ENCODE measurements at places on chromosomes 12 and 14. TPM values are rescaled to one million over a fixed set of nuclear protein-coding genes. Genes with fewer than 3 reads are reported as not detected.

KLRG1 gene
- 0.85 TPM for total RNA-seq

DNA sequence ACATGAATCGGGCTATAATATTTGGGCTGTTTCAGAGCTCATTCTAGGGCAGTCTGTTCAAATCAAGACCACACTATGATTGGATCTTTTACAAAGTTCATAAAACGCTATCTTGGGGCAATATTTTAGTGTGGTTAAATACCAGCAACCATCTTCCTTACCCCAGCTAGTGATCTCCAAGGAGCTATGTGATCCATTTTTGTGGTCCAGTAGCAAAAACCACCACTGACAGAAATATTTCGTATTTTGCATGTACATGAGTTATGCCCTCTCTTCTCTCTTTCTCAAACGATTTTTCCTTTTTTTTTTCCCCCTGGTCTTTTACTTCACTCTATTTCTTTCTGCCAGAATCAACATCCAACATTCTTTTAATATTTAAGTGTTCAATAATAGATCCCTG, 280.6 kb upstream of the KITLG start:
- DNase-seq = no peak

DNA sequence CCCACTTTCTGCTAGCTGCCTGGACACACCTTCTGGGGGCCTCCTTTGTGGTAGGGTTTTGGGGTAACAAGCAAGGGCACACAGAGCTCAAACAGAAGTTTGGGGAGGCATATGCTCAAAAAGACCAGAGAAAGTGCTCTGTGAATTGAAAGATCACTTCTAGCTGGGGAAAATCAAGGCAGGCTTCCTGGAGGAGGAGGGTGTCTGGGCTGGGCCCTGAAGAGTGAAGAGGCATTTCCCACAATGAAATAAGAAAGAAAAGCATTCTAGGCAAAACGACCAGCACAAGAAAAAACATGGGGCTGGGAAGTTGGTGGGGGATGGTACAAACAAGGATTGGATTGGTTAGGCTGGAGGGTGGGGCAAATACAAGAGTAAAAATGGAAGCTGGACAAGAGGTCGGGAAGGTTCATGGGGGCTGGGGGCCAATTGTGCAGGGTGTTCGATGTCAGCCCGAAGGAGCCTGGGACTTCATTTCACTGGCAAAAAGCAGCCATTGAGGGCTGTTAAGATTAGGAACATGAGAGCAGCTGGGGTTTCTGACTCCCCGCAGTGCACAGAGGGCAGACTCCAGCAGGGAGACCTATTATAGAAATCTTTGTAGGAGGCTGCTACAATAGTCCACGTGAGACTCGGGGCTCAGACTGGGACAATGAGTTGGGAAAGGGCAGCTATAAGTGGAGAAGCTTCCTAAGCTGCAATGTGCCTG, 51.5 kb upstream of the CMKLR1 start:
- no peak for DNase-seq

GRCh38 chr12:65673156-65673690, 151.1 kb upstream of the HMGA2 start:
- DNase-seq = no peak

DNA sequence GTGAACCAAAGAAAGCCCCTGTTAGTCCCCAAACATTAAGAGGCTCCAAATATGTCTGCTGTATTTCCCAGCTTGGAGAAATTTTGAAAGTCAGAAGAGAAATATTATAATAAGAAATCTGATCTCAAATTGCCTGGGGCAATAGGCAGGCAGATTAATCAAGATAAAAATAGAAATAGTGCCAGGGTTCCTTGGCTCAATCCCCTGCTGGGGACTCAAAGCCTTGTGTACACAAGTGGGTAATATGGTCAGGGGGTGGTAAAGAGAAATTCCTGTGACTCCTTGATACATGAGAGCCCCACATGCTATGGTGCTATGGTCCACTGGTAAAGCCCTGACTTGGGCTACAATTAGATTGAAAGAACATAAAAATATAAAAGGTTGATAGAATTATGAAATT, 41.3 kb upstream of the ARID2 start:
- no peak for DNase-seq

- DNase-seq = no peak
Observed at GRCh38 chr12:48671231-48671856, 10.7 kb downstream of the KANSL2 start.

GLI1 gene
- 1.5 TPM for total RNA-seq

ASIC1 gene
- 20.7 TPM for total RNA-seq

DNA sequence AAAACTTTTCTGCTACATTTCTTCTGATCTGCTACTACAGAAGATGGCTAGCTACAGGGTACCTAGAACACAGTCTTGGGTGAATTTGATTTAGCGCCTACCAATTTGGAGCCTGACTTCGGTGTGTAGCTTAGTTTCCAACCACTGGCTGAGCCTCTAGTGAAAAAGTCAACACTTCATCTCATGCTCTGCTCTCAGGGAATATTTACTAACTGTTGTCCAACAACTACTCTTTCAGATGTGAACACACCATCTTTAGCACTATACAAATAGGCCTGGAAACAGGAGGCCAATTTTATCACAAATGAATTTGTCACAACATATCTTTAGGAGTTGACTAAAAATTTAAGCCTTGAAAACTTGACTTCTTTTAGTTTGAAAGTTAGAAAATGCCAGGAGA, 167.9 kb downstream of the NELL2 start:
- no peak for DNase-seq

DNA sequence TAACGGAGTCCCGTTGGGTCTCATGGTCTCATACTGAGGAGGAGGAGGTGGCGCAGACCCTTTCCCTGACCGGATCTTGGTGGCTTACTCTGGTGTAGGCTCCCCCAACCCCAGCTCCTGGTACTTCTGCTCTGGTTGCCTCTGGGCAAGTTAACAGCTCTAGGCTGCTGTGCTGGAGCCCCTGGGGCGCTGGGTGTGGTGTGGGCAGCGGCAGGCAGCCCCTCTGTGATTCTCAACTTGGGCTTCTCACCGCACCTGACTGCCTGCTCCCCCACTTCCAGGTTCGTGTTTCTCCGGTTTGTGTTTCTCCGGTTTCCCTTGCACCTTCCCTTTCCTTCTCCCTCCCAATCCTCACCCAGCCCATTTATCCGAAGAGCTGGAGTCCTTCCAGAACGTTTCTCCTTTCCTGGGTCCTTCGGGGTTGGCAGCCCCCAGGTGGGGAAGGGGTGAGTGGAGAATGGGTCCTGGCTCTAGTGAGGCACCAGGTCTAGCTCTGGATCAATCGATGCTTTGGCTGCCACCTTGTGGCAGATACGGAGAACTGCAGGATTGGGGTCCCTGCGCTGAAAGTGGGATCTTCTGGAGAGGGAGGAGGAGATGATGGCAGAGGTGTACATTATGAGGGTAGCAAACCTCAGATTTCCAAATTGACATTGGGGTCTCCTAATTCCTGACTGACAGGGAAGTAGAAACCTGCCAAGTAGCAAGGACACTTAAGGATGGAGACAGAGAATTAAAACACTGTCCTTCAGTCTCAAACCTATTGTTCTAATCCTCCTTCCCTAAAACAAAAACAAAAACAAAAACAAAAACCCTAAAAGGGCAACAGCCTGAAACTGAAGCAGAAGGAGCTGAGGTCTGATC, 8.3 kb downstream of the CISTR start:
- peak; percentile 50 for DNase-seq

PLXNC1 gene
- total RNA-seq = 7.2 TPM
